ENCODE measurements at places on chromosomes 13 and 19.
A peak's percentile ranks its signal among the peaks of the same experiment; 100 is the strongest.

- DNase-seq = no peak
Measured at GRCh38 chr19:14519245-14519859, 1.2 kb upstream of the DNAJB1 start.

- DNase-seq = no peak
Measured at GRCh38 chr13:60590800-60591747, 194.1 kb downstream of the TDRD3 start.

DNA sequence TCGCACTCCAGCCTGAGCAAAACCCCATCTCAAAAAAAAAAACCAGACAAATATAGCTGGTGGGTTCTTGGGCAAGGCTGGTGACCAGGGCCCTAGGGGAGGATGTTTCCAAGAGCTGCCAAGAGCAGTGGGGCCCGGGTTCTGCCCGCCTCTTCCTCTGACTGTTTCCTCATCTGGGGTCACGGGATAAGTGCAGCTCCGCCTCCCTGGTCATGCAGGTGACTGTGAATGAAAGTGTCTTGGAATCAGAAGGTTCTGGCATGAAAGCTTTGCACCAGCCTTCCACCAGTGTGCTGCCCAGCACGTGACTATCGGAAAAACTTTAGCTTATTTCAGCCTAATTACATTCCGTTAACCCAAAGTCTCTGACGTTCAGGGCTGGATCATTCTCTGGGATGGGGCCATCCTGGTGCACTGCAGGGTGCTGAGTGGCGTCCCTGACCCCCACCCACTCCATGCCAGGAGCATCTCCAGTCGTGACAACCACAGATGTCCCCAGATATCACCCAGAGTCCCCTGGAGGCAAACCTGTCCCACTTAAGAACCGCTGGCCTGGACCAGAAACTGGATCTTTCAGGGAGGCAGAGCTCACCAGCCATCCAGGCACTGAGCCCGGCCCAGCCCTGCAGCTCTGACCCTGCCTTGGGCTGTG, 85.6 kb downstream of the GNG7 start:
- DNase-seq = no peak

- DNase-seq = peak; percentile 52
Measured at GRCh38 chr13:72258340-72258981, 391.5 kb upstream of the DACH1 start.

DNA sequence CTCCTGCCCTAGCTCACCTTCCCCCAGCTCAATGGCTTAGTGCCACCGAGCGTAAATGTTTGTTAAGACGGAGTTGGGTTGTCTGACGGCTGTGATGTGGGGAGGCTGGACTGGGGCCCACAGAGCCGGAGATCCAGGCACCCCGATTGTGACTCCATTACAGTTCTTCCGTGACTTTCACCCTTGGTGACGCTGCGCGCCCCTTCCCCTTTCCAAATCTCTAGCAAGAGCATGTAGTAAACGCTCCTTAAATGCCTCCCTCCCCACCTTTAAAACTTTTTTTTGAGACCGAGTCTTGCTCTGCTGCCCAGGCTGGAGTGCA, 829 bp downstream of the REEP6 start:
- DNase-seq = no peak

DNA sequence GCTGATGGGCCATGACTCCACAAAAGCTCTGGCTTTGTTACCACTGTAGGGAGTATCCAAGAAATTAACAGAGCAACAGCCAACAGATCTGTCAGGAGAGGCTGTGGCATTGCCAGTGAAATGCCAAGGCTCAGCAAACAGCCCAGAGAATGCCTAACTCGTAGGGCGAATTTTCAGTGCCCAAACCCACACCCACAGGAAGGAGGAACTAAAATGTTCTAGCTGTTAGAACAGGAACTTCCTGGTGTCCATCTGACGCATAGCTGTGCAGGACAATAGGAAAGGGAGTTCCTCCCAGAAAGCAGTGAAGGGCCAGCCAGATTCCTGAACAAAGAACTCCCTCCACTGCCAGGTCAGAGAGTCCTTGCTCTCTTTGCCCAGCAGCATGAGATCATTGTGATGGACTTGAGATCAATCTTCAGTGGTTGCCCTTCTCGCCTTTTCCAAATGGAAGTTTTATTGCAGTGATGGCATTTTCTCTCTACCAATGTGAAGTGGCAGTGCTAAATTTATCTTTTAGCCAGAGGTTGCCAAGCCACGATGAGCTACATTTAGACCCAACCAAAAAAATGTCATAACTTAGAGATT, 224.2 kb upstream of the STARD13 start:
- DNase-seq = no peak

DNA sequence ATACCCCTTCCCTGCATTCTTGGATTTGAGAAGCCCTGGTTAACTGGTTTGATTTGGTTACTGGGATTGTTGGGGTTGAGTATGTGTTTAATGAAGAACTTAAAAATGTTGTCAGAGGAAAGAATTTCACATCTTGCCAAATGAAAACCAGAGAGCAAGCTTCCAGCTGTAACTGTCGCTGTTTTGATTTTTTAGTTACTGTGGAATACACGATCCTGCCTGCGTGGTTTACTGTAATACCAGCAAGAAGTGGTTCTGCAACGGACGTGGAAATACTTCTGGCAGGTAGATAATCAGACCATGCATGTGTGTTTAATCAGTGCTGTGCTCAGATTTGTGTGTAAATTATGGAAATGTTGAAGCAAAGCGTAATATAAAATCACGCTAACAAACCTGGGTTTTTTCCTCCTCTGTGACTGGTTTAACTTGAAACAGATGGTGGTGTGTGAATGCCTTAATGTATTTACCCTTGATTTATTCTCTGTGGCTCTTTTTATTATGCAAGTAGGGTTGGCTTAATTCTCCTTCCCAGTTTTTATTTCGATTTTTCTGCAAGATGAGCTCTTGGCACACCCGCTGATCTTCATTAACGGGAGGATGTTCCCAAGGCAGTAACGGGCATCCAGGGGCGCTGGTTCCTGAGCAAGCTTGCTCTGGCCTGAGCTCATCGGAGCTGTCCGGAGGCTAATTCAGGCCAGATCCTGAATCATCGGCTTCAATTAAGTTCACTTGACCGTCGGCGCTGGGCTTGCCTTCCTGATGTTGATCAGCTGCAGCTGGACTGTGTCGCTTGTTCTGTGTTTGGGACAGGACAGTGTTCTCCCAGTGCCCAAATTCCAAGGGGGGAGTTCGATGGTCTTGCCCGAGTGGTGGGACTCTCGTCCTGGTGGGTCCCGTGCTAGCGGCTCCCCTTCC, 16.0 kb downstream of the UPF1 start:
- no peak for DNase-seq

GRCh38 chr13:80572308-80572922, 231.5 kb upstream of the SPRY2 start:
- DNase-seq = no peak

- no peak for DNase-seq
Measured at GRCh38 chr19:50016225-50016807, 8.9 kb downstream of the VRK3 start.

DNA sequence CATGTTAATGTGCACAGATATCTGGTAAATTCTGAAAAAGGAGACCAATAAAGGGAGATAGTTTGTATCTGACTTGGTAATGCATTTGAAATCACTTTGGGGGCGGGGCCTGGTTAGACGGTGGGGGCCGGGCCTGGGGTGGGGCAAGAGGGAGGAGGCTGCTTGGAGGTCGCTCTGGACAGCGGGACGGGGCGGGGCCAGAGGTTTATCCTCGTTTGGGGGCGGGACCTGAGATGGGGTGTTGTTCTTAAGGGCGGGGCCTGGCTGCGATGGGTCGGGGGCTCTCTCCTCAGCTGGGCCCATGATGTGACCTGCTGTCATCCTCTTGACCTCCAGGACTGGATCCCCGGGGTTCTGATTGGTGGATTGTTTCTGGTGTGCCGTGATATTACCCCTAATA, 4.9 kb upstream of the ZNF808 start:
- DNase-seq = peak; percentile 90

- DNase-seq = no peak
Measured at GRCh38 chr13:43583321-43583720, 203.5 kb downstream of the ENOX1 start.

- no peak for DNase-seq
Measured at GRCh38 chr13:24142886-24143285, 17.6 kb upstream of the SPATA13 start.

- DNase-seq = no peak
Measured at GRCh38 chr13:27404680-27405079, 19.7 kb upstream of the GTF3A start.

GRCh38 chr19:16946951-16947940, 58.4 kb downstream of the F2RL3 start:
- DNase-seq = no peak

DNA sequence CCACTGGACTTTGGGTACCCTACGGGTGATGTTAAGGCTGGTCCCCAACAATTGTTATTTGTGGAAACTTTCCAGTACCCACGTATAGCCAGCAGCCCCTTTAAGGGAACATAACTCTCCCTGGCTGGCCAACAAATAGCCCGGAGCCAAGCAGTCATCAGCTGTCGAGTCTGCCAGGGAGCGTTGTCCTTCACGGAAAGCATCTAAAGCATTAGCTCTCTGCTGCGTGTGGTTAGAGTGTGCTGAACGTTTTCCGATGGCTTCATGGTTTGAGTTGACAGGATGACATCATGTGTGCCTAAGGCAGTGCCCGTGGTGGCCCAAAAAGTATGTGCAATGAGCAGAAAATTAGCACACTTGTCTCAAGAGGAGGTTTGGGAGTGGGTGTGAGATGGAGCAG, 3.3 kb upstream of the ZNF556 start:
- no peak for DNase-seq

DNA sequence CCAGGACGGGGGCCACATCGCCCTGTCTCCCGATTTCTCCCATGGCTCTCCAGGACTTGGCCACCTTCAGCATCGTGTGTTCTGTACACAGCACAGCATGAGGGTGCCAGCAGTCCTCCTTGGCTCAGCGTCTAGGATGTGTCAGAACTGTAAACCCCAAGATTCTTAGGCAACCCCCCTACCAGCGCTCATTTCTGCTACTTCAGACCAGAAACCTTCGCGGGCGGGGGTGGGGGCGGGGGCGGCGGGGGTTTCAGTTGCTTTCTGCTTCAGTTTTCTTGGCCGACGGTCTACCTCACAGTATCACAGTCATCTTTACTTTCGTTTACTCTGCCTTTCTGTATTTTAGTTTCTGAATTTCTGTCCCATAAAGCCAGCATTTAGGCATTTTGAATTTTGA, 82.4 kb downstream of the GGACT start:
- DNase-seq = no peak

- no peak for DNase-seq
Measured at GRCh38 chr13:103795892-103796478, 729.8 kb upstream of the SLC10A2 start.

GRCh38 chr13:60986301-60986700, 429.3 kb downstream of the PCDH20 start:
- no peak for DNase-seq

GRCh38 chr19:9178901-9179300, at the start of gene OR7D2:
Gene OR7D2 (plus strand): TSS chr19:9178979. CDS start chr19:9185782, 6,803 bp downstream.
- DNase-seq = no peak

DNA sequence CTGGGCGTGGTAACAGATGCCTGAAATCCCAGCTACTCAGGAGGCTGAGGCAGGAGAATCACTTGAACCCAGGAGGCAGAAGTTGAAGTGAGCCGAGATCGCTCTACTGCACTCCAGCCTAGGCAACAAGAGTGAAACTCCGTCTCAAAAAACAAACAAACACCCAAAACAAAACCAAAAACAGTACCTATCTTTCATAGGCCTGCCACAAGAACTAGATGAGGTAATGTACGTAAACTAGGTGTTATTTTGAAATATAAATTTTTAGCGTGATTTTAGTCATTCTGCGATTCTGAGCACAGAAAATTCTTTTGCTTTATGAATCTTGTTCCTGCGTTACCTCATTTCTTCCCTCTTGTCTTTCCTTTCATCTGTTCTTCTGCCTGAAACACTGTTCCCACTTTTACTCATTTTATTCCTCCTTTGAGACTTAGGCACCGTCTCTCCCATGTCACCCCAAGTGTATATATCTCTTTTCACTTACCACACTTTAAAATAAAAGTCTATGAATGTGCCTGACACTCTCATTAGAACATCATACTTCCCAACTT, 238.2 kb upstream of the HTR2A start:
- no peak for DNase-seq

DNA sequence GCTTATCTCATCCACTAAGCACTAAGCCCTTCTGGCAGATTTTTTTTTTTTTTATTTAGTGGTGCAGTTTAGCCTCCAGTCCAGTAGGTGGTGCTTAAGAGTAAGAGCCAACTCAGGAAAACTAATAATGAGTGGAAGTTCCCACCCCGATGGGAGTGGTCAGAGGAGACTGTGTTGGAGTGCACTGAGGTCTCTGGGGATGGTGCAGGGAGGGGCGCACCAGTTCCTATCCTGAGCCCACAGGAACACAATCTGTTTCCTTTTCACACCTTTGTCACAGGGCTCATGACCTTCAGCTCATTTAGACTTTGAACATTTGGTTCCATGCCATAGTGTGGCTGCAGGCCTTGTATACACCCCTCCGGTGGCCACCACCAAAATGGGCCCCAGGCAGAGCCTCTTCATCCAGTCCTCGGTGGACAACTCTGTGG, 367.4 kb downstream of the SPRY2 start:
- peak; percentile 38 for DNase-seq

GRCh38 chr13:36915106-36915505, 4.9 kb downstream of the SMAD9 start:
- DNase-seq = no peak

DNA sequence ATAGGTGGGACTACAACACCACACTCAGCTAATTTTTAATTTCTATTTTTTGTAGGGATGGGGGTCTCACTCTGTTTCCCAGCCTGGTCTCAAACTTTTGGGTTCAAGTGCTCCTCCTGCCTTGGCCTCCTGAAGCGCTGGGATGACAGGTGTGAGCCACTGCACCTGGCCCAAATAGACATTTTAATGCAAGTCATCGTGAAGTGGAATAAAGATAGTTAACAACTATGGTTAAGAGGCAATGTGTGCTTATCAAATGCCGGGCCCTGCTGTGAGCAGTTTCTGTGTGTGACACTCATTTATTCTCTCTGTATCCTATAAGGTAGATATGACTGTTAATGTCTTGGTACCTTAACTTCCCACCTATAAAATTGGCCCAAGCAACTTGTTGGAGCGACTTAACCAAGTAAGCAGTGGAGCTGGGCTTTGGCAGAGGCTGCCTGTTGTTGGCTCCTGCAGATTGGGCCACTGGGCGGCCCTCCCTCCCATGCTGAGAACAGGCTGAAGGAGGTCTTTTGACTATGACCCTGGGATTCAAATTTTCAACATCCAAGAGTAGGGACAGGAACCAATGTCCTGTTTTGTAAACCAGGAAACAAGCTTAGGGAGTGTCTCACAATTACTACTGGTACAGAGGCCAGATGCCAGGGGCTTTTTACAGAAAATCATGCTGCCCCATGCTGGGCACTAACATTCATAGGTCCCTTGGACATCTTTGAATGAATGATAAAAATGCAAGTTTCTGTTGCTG, 450.7 kb downstream of the TSHZ3 start:
- DNase-seq = peak; percentile 66
